GM03348 (cell line): ENCODE measurements at places on chromosomes 7 and 10.

- no peak for DNase-seq
Observed at GRCh38 chr10:121627876-121628581, 29.8 kb upstream of the FGFR2 start.

DNA sequence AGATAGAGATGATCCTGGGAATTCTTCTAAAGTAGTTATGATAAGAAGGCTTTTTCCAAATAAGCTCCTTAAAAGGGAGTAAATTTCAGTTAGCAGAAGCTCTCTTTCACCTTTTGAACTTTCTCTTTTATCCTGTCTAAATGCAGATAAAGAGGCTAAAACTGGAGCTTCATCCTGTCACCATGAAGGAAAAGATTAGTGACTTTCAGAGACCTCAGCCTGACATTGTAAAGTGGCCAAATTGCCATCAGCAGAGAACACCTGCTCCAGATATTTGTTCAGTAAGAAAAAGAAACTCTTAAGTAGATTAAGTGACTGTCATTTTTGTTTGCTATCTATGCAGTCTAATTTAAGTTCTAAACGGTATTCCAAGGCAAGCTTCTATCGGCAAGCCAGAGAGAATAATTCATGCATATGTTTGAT, 18.3 kb downstream of the VWDE start:
- DNase-seq, result no peak

DNA sequence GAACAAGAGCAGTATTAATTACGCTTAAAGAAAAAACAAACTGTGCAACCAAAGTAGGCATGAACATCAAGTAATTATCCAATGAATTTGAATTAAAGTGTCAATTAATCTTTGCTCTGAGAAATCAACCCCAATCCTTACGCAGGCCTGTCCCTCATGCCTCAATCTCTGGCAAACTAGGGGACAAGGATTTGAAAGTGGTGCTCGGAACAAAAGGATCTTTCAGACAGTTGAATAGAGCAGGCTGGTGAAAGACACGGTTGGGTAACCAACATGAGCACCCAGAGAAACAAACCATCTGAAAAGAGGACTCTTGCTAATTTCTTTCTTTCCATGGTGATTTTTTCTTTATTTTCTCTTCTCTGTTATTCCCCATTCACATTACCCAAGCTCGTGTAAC, 203.5 kb upstream of the PHF14 start:
- no peak for DNase-seq

DNA sequence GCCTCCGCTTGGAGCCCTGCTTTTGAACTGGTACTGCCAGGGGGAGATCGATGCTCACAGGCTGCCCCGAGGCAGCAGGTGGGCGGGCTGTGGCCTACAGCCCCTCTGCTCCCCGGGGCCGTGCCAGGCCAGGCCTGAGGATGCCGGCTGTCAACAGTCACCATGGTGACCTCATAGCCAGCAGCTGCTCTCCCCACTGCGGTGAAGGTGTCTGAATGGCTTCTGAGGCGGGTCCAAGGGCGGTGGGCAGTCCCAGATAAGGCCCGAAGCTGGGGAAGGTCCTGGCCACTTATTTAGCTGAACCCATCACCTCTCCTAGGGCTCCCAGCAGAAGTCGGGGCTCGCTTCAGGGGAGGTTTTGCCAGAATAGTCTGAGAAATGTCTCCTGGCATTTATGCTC, 179.3 kb downstream of the ARHGAP12 start:
- no peak for DNase-seq

- peak; percentile 69 for DNase-seq
Observed at GRCh38 chr7:149459540-149460452, 1.1 kb downstream of the ZNF777 start.

GRCh38 chr7:24784277-24784676, 27.0 kb upstream of the GSDME start:
- no peak for DNase-seq

DNA sequence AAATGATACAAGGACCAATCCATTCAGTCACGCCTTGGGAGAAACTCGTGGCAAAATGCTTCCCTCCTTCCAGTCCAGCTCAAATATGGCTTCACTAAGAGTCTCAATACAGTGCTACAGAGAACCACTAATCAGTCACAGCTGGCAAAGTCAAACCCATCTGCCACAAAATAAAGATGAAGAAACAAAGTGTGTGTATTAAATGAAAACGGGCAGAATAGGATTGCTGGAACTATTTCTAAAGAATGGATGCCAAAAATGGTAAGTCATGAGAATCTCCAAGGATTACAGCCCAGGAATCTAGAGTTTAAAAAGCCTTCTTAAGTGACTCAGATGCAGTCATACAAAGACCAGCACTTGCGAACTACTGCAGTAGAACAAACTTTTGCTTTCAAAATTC, 61.9 kb downstream of the CACUL1 start:
- peak; percentile 80 for DNase-seq

DNA sequence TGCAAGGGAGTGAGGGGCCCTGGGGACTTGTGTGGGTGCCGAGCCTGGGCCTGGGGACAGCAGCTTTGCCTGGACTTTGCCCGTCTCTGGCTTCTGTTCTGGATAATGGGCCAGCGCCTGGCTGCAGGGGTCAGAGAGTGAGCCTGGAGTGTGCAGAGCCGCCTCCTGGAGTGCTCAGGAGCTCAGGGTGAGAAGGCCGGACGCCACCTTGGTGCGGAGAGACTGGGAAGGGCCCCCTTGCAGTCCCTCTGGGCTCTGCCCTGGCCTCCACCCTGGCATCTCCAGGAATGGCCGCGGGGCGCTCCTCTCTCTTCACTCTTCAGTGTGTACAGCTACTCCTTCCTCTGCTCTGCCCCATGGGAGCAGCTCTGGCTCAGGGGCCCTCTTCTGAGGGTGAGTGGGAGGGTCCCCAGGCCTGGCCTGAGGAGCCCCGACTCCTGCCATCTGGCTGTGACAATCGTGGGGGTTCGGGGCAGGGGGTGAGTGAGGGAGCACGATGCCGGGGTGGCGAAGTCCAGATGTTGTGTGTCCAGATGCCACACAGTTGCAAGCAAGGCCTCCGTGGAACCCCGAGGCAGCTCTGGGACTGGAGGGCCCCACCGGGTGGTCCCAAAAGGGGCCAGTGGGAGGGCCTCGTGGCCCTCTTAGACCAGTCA, 187.1 kb downstream of the DNAJB6 start:
- no peak for DNase-seq

DNA sequence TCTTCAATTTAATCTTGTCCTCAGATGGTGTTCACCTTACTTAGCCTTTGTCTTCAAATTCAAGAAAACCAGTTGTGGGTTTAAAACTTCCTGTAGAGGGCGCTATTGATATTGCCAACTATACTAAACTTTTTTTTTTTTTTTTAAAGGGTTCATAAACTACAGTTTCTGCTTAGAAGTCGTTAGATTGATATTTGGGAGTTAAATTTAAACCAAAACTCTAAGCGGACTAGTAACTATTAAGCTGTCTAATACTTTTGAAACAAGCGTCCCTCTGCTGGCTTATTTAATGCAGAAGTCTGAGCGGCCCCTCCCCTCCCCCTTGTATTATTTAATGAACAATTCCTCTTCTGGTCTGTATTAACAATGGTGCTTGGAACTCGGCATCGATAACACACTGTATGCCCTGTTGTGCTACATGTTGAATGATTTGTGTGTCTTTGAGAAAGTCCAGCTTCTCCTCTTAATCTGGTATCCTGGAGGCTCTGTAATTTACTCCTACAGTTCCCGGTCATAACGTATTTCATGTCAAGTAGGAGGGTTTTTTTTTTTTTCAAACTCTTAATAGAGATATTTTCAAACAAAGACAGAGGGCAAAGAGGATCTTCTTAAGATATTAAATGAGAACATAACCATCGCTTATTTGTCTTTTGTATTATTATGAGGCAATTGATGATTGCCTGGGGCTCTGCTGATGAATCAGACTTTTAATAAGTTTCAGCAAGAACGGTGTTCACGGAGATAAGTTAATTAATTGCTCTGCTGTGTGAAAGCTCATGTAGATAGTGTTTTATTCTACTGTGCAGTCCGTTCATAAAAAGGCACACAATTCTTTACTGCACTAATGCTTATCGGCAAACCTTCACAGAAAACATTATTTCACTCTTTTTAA, 22.6 kb upstream of the CREB5 start:
- peak; percentile 35 for DNase-seq

GRCh38 chr10:76398043-76398710, 966.8 kb downstream of the LRMDA start:
- DNase-seq, result no peak

- DNase-seq, result no peak
Observed at GRCh38 chr10:20674926-20675325, 222.2 kb downstream of the NEBL start.

DNA sequence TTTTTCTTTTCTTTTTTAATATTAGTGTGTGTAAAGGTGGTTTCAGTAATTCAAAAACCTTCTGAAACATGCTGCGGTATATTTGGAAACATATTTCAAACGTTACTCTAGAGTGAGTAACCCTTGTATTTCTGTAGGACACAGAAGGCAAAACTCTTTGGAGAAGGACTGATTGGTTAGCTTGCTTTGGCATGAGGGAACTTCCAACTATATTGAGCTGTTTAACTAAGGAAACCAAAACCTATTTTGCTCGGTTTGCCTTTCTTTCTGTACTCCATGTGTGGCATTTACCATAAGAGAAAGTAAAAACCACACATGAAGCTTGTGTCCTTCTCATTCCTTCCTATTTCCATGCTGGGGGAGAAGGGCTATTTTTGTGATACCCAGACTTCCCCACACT, 149.8 kb downstream of the DYNC1I1 start:
- DNase-seq, result peak; percentile 16

- no peak for DNase-seq
Observed at GRCh38 chr10:108663587-108663986, 1259.7 kb downstream of the XPNPEP1 start.

DNA sequence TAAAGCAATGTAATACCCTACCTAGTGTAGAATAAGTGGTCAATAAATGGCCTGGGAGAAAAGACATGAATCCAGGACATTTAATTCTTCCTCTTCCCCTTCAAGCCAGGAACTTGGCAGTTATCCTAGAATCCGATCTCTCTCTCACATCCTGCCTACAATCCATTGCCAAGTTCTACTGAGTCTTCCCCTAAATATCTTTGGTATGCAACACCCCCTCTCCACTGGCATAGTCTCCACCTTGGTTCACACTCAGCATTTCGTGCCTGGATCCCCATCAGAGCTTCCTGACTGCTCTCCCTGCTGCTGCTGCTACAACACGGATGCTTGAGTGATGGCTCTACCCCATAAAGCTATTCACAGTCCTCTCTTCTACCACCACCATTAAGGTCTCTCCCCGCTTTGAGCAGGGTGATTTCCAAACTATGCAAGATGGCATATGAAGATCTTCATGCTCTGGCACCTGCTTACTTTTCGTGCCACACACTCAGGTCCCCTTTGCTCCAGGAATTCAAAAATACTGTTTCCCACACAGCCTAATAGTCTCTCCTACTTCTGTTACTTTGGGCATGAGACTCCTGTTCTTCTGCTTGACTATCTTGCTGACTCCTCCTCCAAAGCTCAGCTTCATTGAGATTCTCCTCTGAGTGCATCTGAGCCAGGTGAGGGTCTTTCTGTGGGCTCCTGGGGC, 4.8 kb downstream of the ANK3 start:
- peak; percentile 92 for DNase-seq

DNA sequence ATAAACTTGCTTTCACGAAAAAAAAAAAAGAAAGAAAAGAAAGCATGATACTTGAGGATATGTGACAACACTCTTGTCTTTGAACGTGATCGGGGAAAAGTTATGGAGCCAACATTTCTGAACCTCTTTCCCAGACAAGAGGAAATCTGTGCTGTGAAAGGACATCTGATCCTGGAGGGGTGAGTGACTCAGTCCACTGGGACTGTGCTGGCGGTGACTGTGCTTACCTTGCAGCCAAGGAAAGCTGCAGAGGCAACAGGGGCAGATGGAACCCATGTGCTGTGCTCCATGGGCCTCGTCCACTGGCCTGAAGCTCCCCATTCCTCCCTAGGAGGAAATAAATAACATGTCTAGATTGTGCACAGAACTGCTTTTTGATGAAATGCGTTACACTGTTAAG, 116.5 kb upstream of the RAB11FIP2 start:
- peak; percentile 70 for DNase-seq

DNA sequence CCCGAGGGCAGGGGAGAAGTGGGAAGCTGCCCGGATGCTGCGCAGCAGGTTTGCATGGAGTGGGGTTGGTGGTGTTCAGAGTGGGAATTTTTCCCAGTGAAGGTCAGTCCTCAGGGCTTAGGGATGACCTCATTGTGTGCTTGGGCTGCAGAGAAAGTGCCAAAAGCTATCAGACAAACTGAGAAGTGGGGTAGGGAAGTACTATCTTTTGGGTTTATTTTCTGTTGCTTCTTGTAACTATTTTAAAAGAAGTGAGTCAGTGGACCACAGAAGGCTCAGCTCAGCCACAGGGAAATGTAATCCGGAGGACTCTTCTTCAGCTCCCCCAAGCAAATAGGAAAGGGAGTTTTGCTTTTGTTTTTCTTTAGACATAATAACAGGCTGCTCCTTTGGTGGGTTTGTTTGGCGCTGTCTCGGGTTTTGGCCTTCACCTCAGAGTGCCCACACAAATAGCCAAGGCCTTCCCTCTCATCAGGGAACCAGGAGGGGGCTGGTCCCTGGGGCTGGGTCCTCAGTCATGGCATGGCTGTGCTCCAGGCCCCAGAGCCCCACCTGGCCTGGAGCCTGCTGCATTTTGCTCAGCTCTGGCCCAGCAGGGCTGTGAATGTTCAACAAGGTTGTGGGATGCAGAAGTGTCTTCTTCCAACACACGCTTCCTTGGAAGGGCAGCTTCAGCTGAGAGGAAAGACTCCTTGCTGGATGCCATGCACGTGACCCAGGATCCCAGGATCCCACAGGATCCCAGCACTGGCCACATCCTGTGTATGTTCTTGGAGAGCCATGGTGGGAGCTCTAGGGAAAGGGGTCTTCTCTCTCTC, 5.4 kb upstream of the FAM170B start:
- DNase-seq, result peak; percentile 77

DNA sequence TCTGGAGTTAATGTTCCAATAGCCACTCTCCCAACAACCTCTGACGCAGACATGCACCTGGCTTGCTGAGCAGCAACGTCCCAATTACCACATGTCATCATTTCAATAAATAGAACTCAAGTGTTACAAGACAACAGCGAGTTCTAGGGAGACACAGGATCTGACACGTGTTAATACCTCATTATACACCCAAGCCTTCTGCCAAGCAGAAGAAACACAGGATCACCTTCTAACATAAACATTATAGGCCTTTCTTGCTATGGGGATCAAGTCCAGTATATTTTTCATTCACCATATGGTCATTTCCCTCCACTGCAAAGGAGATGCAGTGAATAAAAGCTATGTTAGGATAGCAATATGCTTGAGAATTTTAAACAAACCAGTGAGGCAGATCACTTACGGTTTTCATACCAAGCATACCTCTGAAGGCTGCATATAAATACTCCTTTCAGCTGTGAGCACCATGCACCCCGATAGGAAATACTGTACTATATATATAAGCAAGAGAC, 74.2 kb downstream of the JAZF1 start:
- no peak for DNase-seq

DNA sequence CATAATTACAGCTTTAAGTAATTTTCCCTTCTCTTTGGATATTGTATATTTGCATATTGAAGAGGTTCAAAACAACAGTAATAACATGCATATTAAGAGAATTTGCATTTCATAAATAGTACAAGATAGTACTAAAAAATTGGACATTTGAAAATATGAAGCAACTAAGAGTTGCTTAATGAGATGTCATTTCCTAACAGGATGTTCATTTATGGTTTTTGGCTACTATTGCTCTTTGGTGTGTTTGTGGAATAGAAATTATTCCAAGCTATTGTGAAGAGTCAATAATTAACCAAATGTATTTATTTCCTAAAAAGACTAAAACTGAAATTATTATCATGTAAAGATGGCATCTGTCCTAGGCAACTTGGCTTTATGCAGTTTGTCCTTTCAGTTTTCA, 4.1 kb upstream of the SGCE start:
- no peak for DNase-seq

GRCh38 chr7:66283003-66283920, 78.1 kb downstream of the TPST1 start:
- peak; percentile 67 for DNase-seq

GRCh38 chr10:30434273-30435072, 489 bp downstream of the MAP3K8 start:
- DNase-seq, result peak; percentile 85
